ENCODE measurements at places on chromosomes 11 and 22.

- DNase-seq = no peak
Observed at GRCh38 chr11:73327812-73328364, 19.8 kb downstream of the ARHGEF17 start.

DNA sequence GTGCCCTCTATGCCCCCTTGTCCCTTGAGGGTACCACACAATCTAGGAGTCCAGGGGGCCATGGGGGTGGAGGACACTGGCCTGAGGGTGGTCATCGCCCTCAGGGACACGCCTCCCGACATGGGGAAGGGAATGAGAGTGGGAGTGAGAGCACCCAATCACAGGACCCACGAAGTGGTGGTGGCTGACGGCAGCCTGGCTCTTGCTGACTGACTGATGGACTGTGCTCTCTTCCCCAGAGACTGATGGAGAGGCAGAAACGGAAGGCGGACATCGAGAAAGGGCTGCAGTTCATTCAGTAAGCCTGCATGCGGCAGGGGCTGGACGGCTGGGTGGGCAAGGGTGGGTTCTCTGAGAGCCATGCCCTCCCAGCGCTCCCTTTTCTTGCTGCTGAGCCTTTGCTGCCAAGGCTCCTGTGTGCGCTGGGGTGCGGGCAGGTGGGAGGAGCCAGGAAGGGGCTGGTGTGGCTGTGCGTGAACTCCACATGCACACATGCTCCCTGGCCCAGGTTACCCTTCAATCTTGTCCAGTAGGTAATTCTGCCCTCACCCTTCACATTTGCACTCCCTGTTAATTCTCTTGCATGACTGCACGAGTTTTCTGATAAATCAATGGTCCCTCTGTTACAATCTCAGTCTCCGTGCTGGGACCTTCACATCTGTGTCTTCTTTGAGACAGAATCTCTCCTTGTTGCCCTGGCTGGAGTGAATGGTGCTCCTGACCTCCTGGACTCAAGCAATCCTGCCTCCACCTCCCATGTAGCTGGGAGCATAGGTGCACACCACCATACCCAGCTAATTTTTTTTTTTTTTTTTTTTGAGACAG, 19.3 kb downstream of the ZC3H7B start:
- DNase-seq = no peak

GRCh38 chr22:39519681-39520225, 609 bp upstream of the ATF4 start:
- peak; percentile 99 for DNase-seq

DNA sequence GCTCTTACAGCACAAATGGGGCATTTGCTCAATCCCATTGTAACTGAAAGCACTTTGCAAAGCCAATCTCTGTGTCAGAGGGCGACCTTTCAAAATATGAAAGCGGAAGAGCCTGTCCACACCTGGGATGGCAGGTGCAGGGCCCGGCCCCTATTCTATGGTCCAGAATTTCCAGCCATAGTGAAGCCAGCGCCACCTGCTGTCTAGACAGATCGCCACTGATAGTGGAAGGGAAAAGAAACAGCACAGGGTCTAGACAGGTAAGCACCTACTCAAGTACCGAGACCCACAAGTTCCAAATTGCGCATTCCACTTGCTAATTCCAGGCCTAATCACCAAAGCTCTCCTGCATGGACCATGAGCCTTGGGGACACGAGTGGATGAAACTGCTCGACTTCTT, 141.4 kb downstream of the NTM start:
- DNase-seq = no peak

DNA sequence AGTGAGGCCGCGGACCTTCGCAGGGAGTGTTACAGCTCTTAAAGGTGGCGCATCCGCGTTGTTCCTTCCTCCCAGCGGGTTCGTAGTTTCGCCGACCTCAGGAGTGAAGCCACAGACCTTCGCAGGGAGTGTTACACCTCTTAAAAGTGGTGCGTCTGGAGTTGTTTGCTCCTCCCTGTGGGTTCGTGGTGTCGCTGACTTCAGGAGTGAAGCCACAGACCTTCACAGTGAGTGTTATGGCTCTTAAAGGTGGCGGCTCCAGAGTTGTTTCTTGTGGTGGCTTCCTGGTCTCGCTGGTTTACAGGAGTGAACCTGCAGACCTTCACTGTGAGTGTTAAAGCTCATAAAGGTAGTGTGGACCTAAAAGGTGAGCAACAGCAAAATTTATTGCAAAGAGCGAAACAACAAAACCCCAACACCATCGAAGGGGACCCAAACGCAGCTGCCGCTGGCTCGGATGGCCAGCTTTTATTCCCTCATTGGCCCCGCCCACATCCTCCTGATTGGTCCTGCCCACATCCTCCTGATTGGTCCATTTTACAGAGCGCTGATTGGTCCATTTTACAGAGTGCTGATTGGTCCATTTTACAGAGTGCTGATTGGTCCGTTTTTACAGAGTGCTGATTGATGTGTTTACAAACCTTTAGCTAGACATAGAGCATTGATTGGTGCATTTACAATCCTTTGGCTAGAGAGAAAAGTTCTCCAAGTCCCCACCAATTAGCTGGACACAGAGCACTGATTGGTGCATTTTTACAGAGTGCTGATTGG, 1.2 kb upstream of the TMEM45B start:
- no peak for DNase-seq

- DNase-seq = no peak
Observed at GRCh38 chr11:17649261-17649660, 70.1 kb upstream of the MYOD1 start.

DNA sequence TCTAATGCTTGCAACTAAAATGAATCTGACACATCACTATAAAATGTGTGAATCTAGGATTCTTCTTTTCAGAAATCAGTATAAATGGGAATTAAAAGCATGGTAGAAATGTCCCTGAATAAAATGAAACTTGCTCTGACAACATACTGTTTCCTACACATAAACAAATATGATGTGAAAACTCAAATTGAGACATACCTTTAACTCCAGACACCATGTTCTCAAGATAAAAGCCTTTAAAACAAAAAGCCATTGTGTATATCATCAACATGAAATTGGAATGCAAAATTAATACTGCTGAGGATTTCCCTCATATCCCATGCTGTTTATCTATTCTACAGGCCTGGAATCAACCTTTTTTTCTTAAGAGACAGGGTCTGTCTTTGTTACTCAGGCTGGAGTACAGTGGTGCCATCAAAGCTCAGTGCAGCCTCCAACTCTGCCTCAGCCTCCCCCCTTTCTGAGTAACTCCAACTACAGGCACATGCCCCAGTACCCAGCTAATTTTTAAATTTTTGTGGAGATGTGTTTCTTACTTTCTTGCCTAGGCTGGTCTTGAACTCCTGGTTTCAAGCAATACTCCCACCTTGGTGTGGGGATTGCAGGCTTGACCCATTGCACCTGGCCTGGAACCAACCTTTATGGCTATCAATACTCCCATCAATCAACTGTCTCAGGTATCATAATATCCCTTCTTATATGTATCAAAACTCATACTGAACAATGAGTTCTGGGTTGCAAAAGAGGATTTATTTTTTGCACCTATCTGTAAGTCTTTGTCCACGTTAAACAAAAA, 6.7 kb downstream of the TAF1D start:
- no peak for DNase-seq

DNA sequence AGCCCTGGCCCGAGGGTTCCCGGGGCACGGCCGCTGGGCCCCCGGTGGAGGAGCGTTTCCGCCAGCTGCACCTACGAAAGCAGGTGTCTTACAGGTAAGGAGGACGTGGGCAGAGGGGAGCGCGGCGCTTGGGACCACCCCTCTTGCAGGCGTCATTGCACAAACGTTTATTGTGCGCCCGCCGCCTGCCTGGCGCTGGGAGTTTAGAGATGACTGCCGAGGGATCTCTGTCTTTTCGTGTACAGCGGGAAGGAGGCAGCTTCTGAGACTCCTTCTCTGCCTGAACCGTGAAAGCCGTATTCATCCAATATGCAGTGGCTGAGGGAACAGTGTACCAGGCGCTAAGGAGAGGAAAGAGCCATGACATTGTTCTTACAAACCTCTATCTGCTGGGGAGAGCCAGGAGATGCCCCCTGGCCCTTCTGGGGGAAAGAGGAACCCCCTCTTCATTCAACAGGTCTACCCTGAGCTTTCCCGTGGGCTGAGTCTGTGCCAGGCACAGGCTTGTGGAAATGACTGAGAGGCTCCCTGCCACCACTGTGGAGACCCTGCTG, 13.8 kb upstream of the DGKZ start:
- DNase-seq = no peak

DNA sequence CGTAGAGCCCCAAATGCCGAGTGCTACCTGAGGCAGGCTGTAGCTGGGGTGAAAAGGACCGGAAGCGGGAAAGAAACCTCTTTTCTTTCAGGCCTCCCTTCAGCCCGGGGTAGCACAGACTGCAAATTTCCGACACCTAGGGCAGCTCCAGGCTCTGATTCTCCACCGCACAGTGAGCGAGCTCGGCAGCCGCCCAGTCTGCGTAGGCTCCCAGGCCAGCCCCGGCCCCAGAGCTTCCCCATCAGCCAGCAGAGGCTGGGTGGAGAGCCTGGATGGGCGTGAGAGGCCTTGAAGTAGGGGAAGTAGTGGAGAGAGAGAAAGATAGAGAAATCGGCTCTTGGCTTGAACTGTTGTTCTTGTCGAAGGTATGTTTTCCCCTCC, 9.3 kb upstream of the PAX6 start:
- DNase-seq = no peak

DNA sequence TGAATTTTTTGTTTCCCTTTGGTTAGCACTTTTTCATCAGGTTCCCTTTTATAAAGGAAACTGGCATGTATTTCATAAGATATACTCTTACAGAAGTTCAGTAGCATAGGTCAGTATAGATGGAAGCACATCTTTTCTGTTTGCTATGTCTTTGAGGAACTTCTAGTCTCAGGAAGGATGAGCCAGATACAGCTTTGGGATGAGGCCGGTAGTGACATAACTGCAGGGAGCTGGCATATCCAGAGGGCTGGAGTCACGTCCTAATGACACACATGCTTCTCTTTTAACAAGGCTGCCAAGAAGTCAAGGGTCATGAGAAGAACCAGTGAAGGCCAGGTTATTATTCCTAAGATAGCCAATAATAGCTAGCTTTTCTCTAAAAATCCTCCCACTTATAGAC, 33.3 kb upstream of the ADSL start:
- no peak for DNase-seq

- no peak for DNase-seq
Observed at GRCh38 chr11:68763926-68764657, 12.8 kb upstream of the TESMIN start.

DNA sequence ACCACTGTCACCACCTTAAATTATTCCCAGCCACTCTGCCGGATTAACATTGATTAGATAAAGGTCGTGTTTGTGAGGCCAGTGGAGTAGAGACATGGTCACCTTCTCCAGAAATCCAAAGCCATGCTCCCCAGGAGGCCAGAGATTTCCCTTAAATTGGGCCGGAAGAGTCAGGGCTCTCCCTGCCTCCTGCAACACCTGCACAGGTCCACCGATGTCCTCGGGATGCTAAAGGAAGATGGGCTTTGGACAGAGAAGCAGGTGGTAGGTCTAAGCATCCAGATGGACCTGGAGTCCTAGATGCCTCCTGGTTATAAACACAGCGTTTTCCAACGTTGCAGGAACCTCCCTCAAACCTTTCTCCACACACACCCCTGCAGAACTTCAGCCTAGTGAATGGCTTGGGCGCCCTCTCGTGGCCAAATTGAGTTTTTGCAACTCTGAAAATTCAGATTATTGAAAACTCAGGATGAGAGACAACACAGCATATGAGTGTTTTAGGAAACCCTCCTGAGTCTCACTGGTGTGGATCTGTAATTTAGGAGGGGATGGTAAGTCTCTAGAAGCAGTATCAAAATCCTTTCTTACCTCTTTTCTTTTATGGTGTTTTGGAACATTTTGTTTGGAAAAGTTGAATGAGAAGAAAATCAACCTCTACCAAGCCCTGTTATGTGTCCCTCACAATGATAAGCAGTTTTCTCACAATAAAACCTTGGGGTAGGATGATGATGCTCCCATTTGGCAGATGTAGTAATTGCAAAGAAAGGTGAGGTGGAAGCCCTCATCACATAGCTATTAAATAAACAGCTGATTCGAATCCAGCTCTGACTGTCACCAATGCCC, 109.6 kb downstream of the RRAS2 start:
- DNase-seq = peak; percentile 73

DNA sequence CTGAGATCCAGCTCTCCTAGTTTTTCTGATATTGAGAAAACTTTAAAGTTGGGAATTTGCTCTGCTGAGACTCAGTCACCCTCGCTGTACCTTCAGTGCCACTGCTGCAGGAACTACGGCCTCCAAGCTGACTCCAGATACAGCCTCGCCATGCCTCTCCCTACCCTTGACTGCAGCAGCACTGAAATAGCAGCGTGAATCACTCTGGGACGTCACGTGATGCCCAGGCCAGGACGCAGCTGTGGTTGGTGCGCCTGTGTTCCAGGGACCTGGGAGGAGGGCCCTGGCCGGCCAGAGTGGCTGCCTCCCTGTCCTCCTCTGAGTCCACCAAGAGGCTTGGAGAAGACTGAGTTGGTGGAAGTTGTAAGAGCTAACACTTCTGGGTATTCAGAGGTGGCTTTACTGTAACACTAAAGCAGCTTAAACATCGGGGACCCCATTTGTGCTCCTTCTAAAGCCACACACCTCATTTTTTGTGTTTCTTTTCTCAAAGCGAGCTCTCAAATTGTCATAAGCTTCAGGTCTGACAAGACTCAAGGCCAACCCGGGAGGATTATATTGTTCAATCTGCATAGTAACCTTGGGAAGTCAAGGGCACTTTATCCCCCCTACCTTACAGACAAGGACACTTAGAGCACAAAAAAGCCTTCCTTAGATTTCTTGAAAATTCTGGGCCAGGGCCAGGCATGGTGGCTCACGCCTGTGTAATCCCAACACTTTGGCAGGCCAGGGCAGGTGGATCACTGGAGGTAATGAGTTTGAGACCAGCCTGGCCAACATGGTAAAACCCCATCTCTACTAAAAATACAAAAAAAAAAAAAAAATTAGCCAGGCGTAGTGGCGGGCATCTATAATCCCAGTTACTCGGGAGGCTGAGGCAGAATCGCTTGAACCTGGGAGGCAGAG, 4.2 kb upstream of the STIP1 start:
- peak; percentile 98 for DNase-seq

DNA sequence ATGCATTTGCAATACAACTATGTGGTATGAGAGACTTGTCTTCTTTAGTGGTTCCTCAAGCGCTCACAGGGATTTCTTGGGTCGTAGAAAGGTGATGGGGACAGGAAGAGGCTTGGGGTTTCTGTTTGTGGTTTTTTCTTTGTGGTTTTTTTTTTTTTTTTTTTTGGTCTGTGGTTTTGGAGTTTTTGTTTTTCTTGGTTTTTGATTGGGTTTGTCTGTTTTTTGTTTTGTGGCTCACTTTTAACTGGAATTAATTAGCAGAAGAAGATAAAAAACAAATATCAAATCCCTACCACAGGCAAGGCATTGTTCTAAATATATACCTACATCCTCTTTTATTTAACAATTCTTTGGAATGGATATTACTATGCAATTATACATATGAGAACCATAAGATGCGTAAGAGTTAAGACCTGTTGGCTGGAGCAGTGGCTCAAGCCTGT, 5.5 kb downstream of the TTC28 start:
- DNase-seq = no peak
